ENCODE measurements at places on chromosomes 5 and 9. TPM values are rescaled to one million over a fixed set of nuclear protein-coding genes. Genes with fewer than 3 reads are reported as not detected.

PCDHA12 gene
- 0.05 TPM for polyA plus RNA-seq

CDC14B gene
- polyA plus RNA-seq: 13.3 TPM

WNT8A gene
- not detected for polyA plus RNA-seq

OR1J1 gene
- not detected for polyA plus RNA-seq

TMED7 gene
- polyA plus RNA-seq: 79.0 TPM

SLC6A18 gene
- not detected for polyA plus RNA-seq

CCDC180 gene
- 11.1 TPM for polyA plus RNA-seq

PAPPA gene
- 0.59 TPM for polyA plus RNA-seq

CFAP157 gene
- polyA plus RNA-seq: 1.3 TPM

GABRA1 gene
- not detected for polyA plus RNA-seq

Measured in muscle of back (tissue), 13 donors.